ENCODE measurements at places on chromosomes 16 and 17.
A peak's percentile ranks its signal among the peaks of the same experiment; 100 is the strongest.

DNA sequence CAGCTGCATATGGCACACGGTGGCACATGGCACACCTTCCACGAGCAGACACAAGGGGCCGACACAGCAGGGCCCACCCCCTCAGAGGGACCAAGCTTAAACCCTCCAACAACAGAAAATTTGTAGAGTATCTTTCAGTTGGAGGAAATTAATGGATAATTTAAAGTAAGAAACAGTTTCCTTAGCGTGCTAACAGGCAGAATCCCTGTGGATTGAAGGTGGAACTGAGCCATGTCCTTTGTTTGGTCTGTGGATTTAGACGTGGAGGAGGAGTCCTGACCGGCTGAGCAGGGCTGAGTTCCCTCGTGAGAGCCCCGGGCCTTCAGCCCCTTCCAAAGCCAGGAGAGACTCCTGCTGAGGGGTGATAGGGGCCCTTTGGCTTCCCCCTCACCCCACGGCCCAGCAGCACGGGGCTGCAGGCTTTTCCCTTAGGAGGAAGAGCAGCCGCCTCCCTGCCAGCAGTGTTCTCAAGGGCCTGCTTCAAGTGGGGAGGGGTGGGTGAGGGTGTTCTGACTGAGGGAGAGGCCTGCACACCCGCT lies 1.4 kb upstream of the CYB561 start:
- DNase-seq = no peak

DNA sequence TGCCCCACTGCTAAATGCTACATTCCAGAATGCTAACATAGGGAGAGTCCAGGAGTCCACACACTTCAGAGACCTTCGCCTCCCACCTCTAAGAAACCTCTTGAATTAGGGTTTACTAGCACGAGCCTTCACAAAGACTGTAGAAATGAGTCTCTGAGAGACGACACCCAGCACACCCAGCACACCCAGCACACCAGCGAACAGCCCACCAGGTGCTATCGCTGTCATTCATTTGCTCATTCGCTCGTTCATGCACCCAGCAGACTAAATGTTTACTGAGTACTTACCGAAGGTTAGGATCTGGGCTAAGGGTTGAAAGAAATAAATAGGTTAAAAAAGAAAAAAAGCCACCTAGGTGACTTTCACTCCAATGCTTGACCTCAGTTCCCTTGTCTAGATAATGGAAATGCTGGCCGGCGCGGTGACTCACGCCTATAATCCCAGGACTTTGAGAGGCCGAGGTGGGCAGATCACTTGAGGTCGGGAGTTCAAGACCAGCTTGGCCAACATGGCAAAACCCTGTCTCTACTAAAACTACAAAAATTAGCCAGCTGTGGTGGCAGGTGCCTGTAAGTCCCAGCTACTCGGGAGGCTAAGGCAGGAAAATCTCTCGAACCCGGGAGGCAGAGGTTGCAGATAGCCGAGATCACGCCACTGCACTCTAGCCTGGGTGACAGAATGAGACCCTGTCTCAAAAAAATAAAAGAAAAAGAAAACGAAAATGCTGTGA lies 100.8 kb downstream of the ADCY9 start:
- DNase-seq = no peak

DNA sequence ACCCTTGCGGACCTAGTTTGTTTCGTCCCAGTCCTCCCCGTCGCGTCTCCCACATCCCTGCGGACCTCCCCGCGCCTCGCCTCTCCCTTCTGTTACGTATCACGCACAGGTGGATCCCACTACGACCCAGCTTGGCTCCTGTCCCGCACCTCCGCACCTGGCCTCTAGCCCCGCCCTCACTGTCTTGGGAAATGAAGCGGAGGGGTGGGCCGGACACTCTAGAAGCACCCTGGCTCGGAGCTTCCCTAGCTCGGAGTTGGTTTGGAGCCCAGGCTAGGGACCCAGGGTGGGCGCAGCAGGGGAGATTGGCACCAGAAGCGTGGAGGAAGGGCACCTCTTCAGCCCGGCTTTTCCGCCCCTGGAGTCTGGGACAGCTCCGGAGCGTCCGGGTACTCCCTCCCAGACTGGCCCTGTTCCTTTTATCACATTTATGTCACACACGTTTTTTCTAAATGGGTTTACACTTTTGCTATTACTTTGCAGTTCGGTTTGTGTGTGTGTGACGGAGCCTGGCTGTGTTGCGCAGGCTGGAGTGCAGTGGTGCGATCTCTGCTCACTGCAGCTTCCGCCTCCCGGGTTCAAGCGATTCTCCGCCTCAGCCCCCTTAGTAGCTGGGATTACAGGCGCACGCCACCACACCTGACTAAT lies 1.4 kb upstream of the CEMP1 start:
- DNase-seq = peak; percentile 91

DNA sequence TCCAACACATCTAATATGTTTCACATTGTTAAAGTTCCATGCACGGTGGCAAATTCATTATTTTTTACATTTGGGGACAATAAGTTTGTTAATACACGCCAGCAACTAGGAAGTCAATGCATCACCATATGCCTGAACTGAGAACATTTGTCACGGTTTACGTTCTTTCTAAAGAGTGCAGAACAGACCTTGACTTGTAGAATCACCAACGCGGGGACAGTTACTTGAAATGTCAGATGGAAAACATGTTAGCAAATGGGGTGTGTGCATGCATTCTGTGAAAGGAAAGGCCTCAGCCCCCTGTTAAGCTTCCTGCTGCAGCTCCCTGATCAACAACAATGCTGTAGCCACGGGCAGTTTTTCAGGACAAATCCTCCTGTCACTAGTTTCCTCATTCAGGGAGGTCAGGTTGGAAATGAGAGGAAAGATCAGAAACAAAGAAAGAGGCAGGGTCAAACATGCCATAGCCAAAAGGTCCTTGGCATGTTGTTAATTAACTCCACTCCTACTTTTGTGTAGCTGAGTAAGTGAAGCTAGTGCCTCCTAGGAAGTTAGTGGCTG lies 18.4 kb downstream of the SMIM36 start:
- DNase-seq = no peak

GRCh38 chr16:83273504-83274173 lies 534.1 kb upstream of the HSBP1 start:
- DNase-seq = no peak

GRCh38 chr16:13231365-13231764 lies 330.0 kb downstream of the SHISA9 start:
- DNase-seq = no peak

DNA sequence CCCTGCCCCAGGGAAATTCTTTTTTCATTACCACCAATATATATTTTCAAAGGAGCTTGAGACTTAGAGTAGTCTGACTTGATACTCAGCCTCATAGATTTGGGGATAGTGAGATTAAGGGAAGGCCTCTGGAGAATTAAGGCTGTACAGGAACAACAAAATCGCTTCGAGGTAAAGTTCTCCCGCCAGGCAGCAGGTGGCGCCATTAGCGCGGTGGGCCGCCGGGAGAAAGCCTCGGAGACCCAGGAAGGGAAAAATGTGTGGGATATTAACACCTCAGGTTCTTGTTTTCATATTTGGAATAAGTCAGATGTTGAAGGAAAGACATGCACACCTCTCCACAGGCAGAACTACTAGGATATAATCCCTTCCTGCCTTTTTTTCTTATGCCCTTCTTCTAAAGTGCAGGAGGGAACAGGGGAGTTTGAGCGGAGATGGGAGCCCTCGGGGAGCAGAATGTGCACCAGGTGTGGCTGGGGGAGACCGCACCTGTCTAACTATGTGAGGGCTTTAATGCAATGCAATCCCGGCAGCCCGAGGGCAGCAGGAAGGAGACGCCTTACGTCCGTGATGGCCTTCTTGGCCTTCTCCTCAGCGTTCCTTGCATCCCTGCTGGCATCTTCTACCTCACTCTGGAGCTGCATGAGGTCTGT lies 25.9 kb downstream of the MYH3 start:
- no peak for DNase-seq

DNA sequence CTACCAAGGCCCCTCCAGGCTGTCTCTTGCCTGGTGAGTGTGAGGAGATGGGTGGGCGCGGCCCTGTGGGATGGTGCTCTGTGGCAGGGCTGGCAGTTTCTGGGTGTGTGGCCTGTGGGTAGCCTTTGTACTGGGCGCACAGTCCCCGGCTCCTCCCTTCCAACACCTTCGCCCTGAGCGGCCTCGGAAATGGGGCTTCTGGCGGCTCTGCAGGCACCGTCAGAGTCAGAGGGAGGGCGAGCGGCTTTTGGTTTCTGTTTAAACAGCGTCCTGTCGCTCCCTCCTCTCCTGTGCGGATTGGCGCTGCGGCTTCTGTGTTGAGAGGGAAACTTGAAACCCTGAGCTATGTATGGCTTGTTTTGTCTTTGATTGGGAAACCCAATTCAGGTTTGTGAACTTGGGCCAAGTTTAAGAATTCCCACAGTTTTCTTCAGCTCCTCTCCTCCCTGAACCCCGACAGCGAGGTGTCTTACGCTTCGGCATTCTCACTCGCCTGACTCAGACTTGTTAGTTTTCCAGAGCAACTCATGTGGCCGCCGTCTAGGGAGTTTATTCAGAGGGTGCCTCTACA lies 8.3 kb upstream of the ZNF750 start:
- DNase-seq = peak; percentile 81

DNA sequence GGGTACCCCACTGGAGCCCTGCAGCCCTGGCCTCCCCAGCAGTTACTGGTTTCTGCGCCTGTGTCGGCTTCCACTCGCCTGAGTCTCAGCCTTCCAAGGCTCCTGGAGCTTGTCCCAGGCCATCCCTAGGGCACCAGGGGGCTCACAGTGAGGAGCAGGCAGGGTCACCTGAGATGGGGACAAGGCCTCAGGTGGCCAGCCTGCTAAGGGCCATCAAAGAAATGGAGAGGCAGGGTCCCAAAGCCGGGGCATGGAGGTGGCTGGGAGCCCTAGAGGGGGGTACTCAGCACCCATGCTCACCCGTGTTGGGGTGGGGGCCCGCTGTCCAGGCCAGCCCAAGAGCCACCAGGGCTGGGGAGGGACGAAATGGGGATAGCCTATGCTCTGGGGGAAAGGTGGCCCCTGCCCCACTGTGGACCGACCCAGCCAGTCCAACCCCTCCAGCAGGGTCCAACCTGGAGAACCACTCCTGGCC lies 1.3 kb downstream of the FASN start:
- DNase-seq = no peak

DNA sequence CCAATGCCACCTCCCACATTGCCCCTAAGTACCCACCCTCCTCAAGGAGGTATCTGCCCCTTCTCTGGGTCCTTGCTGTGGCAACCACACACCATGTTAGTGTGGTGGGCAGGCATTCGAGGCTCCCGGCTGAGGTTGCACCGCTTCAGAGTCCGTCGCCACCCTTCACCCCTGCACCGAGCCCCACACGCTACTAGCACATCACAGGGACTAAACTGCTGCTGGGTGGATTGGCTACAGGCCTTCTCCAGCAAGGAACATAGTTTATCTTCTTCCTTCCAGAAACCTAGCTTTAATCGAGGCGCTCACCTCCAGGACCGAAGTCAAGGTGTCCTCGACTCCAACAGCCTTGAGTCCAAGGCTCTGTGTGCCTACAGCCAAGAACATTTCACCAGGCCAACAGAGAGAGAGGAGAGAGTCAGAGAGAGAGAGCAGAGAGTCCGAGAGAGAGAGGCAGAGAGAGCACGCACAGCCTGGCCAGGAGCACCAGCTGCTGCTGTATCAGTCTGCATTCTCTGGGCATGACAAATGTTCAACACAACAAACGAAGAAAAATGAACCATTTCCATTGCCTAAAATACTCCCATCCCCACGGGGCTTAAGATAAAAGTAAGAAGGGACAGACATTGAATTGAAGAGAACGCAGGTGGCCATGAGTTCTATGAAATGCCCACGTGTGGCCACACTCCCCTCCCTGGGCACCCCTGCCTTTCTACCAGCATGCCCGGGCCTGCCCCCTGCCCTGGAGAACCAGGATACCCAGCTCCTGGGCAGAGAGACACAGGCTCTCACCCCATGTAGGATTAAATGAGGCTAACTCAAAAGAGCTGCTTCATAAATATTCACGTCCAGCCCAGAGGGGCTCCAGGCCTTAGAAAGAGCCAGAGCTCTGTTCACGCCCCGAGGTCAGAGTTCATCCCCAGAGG lies 94.9 kb downstream of the RBFOX3 start:
- no peak for DNase-seq

DNA sequence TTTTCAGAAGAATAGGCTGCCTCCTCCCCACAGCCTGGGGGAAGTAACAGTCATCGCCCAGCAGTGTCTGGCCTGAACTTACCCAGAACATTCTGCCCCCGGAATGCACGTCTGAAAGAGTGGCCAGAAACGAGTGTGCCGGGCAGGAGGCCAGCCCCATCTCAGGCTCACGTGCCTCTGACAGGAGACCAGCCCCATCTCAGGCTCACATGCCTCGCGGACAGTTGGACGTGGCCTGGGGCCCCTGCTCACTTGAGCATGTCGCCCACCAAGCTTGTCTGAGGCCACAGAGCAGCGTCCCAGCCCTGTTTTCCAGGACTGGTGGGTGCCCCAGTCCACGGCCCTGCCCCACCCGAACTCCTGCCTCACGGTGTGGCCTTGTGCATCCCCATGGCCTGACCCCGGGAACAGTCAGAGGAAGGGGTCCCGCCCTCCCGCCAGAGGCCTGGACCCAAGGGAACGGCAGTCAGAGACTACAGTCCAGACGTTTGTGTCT lies 16.3 kb upstream of the CDH15 start:
- peak; percentile 55 for DNase-seq

- no peak for DNase-seq
Observed at GRCh38 chr16:30604316-30604947, 5.8 kb downstream of the ZNF689 start.

DNA sequence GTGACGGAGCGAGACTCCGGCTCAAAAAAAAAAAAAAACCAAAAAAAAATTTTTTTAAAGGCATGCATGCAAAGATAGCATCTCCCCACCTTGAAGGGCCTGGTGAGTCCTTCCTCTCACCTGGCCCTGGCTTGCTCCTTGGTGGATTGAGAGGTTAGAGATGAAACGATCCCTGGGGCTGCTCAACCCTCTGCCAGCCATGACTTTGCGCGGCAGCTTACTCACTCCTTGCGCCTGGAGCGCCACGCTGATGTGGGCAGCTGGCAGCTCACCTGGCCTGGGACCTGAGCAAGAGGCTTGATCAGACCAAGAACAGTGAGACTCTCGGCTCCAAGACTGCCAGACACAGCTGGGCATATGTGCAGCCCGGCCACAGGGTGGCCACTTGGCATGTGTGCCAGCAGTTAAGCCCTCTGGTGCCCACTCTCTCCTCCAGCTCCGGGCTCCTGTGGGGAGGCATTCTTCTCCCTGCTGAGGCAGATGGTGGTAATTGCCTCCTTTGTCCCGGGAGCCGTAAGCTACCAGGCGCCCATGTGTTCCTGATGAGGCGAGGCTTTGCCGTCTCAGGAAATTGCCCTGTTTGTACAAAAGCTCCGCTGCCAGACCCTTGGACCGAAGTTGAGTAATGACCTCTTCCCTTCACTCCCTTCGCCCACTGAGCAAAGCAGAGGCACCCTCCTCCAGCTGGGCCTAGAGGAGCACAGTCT lies 5.1 kb upstream of the EVPL start:
- DNase-seq = no peak

- peak; percentile 37 for DNase-seq
Observed at GRCh38 chr17:1413281-1413791, 13.3 kb upstream of the YWHAE start.
